ENCODE measurements at places on chromosomes 5 and 9.

GRCh38 chr5:129902816-129903215 is 1.4 kb upstream of the CHSY3 start:
- DNase-seq, result no peak

- no peak for DNase-seq
Measured at GRCh38 chr9:114456929-114457328, 48.3 kb downstream of the WHRN start.

- no peak for DNase-seq
Measured at GRCh38 chr9:108087781-108088180, 598.2 kb upstream of the KLF4 start.

- DNase-seq, result no peak
Measured at GRCh38 chr5:43288269-43288831, 24.9 kb downstream of the HMGCS1 start.

GRCh38 chr9:36928670-36929349 is 105.3 kb downstream of the PAX5 start:
- DNase-seq, result peak; percentile 46

DNA sequence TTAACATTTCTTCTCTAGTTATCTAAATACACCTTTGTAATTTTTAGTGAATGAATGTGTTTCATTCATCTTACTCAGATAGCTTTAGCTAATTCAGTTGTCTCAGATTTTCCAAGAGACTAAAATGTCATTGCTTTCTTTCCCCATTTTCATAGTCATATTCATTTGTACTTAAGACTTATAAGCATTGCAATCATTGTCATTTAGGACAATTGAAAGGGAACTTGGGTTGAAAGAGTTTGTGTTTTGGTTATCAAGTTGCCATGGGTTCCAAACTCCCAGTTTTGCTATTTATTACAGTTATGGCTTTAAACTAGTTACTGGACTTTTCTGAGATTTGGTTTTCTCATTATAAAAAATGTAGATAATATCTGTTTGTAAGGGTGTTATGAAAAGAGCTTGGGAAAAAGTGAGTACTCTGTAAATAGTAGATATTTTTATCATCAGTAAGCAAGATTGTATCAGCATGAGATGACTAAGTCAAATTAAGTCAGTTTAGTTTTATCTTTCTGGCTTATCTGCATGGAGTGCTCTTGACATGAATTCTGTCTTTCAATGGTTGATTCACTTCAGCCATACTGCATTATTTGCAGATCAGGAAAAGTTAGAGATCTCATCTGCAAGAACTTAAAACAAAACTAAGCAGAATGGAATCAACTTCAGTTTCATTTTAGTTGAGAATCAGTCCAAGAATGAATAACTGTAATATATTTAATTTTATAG is 107.5 kb downstream of the PBX3 start:
- no peak for DNase-seq

DNA sequence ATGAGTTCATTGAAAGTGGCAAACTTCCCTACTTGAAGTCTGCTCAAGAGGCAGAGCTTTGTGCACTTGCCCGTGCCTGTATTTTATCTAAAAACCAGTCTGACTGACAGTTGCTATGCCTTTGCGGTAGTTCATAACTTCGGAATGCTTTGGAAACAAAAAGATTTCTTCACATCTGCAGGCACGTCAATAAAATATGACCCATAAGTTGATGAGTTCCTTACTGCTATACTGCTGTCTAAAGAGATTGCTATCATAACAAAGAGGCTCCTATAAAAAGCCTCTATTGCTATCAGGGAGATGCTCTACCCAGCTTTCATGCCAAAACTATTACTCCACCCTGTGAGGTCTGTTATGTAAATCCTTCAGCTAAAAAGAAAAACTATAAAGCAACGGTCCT is 25.4 kb upstream of the RNF20 start:
- DNase-seq, result no peak

DNA sequence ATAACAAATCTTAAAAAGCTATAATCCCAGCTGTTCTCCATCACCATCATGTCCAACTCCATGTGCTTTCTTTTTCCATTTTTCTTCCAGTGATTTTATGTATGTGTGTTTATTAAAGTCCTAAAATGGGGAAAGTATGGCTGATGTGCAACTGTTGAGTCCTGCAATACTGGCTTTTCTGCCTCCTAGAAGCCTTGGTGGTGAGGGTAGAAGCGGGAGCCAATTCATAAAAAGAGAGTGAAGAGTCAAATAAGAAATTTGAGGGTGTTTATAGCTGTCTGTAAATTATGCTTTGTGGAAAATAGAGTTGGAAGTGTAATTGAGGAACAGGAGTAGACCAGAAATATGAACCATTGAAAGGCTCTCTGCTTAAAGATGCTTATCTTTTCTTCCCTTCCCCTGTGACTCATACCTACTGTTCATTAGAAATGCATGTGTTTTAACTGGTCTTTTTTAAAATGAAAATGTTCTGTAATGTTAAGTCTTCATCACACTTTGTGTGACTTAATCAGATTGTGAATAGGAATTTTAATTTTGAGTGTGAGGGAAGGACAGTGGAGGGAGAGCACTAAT is 80.1 kb downstream of the ZCCHC7 start:
- no peak for DNase-seq

- no peak for DNase-seq
Measured at GRCh38 chr5:147169399-147169798, 65.4 kb upstream of the STK32A start.

GRCh38 chr9:90903766-90904424 is 102.3 kb downstream of the SYK start:
- no peak for DNase-seq

DNA sequence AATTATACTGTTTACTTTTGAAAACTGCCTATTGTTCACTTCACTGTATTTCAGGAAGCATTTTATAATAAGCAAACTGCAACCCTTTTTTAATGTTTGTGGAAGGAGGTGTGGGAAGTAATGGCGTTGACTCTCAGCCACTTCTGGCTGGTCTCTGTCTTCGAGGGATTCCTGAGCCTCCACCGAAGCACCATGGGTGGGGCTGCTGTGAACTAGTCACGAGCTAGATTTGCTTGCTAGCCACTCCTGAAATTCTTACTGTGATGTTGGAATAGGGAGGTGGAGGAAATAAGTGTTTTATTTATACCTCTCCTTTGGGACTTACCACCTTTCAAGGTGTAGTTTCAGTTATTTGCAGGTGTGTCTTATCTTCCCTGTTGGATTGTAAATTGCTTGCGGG is 26.8 kb downstream of the PIP5K1B start:
- DNase-seq, result no peak

- DNase-seq, result no peak
Measured at GRCh38 chr9:97969014-97969413, 14.1 kb upstream of the ANP32B start.

- no peak for DNase-seq
Measured at GRCh38 chr9:119435076-119435475, 65.8 kb upstream of the BRINP1 start.

- no peak for DNase-seq
Measured at GRCh38 chr5:90962481-90962880, 403.9 kb downstream of the ADGRV1 start.

- DNase-seq, result no peak
Measured at GRCh38 chr9:111961575-111961974, 65.0 kb downstream of the UGCG start.

DNA sequence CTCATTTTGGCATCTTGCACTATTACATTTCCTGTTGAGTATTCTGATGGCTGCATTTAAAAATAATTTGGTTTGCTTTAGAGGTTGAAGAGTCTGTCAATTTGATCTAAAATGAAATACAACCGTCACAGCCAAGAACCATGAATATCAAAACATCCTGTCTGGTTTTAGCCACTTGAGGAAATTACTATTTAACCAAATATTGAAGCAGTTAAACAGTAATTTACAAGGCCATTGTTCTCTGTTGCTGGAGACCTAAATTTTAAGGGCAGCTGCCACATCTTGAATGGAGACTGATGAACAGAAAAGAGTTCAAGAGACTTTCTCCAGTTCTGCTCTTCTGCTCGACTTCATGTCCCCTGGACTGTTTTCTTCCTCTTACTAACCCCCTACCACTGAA is 549.4 kb downstream of the LRRC70 start:
- DNase-seq, result no peak

DNA sequence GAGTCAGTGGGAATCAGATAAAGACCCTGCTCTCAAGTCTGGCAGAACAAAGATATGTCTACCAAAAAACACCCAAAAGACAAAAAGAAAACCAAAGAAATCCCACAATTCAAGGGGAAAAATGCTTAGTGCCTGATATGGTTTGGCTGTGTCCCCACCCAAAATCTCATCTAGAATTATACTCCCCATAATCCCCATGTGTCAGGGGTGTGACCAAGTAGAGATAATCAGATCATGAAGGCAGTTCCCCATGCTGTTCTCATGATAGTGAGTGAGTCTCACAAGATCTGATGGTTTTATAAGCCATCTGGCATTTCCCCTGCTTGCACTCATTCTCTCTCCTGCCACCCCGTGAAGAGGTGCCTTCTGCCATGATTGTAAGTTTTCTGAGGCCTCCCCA is 13.4 kb downstream of the FBXO10 start:
- no peak for DNase-seq

GRCh38 chr9:36023260-36024048 is 13.3 kb upstream of the RECK start:
- DNase-seq, result peak; percentile 49

GRCh38 chr5:92332039-92332438 is 948.9 kb upstream of the ARRDC3 start:
- no peak for DNase-seq

GRCh38 chr9:134624621-134625181 is 16.9 kb upstream of the COL5A1 start:
- no peak for DNase-seq

GRCh38 chr5:177973066-177973635 is 22.9 kb downstream of the PROP1 start:
- no peak for DNase-seq

DNA sequence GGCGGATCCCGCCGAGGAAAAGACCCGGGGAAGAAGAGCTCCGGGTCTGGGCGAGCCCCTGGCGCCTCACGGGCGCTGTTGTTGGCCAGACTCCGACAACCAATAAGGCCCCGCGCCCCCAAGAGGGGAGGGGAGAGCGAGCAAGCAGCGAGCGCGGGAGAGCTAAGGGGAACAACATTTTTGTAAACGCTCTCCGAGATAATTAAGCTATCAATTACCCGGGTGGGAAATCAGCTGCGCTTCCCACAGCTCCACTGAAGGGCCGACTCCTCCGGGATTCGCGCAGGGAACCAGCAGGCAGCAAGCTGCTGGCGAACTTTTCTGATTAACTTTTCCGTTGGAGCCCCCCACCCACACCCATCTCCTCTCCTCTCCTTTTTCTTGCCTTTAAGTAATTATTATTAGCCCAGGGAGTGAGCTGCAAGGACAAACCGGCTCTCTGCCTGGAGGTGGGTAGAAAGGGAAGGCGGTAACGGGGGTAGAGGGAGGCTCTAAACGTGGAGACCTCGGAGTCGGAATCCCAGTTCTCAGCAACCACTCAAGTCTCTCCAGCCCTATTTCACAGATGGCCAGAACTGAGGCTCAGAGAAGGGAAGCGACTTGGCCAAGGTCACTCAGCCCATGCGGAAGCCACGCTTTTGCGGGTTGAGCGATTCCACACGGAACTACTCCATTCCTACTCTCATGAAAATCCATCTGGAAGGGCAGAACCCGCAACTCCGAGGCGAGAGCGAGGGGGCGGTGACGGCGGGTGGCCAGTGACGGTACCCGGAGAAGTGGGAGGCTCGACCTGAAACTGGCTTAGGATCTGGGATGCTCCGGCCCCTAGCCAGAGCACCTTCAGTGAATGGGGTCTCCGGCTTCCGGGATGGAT is 1.3 kb downstream of the ASTN2 start:
- no peak for DNase-seq

Data from stimulated activated naive B cell treated with anti-CD40 and anti-IgM and Interleukin-4, amounts not matched to agents 10 μg/mL and 1 μg/mL and 100 μg/mL, for 72 hours (primary cell).